Central memory CD4-positive, alpha-beta T cell (primary cell): ENCODE measurements at places on chromosomes 5 and 9.

GRCh38 chr5:43785198-43785597 lies 182.2 kb downstream of the NNT start:
- DNase-seq, result no peak

- no peak for DNase-seq
Observed at GRCh38 chr5:2803751-2804150, 52.3 kb upstream of the IRX2 start.

- no peak for DNase-seq
Observed at GRCh38 chr5:136240894-136241293, 47.9 kb upstream of the SMIM32 start.

- DNase-seq, result no peak
Observed at GRCh38 chr9:131791542-131792254, 51.8 kb upstream of the RAPGEF1 start.

- DNase-seq, result no peak
Observed at GRCh38 chr5:86152988-86153560, 464.7 kb upstream of the COX7C start.

- DNase-seq, result no peak
Observed at GRCh38 chr9:110241260-110241857, 14.9 kb downstream of the TXN start.

- DNase-seq, result no peak
Observed at GRCh38 chr9:78921341-78921740, 624.4 kb downstream of the PSAT1 start.

- DNase-seq, result no peak
Observed at GRCh38 chr9:124475158-124475867, 25.1 kb downstream of the ADGRD2 start.

DNA sequence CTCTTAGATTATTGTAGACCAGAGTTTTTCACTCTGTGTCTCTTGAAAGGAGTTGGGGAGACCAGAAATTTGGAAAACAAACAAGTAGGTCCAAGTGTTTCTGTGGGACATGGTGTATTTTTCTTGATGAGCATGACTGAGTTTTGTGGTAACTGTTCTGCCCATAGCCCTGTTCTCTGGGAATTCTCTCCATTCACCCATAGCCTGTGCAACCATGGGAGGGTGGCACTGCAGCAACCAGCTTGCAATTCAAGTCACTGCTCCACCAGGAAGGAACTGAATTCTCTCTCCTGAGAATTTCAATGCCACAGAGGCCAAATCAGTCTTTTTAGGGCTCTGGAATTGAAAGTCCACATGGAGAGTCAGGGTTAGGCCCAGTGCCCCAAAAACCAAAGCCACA lies 475.3 kb upstream of the TRPC7 start:
- no peak for DNase-seq

GRCh38 chr9:2662496-2662895 lies 40.9 kb downstream of the VLDLR start:
- no peak for DNase-seq

GRCh38 chr9:129525656-129526196 lies 95.2 kb downstream of the C9orf50 start:
- DNase-seq, result no peak

GRCh38 chr5:137735555-137736284 lies at the start of gene KLHL3:
TSS of gene KLHL3 (minus strand) at chr5:137736089. CDS start at chr5:137735646, 443 bp downstream.
- peak; percentile 27 for DNase-seq

GRCh38 chr9:127178686-127179632 lies 56.5 kb upstream of the ANGPTL2 start:
- no peak for DNase-seq

GRCh38 chr9:97598461-97599288 lies 34.5 kb downstream of the TSTD2 start:
- peak; percentile 62 for DNase-seq

DNA sequence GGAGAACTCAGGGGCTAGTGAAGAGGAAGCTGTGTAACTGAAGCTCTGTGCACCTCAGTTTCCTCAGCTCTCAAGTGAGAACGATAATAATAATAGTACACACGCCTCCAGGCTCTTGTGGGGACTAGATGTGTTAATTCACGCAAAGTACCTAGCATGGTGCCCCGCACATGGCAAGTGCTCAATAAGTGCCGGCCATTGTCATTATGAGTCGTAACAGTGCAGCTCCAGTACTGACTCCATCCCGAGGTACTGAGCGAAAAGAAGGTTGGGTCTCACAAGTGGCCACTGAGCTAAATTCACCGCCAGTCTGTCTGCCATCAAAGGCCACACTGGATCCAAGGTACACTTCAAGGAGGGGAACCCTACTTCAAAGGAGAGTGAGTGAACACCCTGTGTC lies 40.4 kb downstream of the MED27 start:
- DNase-seq, result no peak

DNA sequence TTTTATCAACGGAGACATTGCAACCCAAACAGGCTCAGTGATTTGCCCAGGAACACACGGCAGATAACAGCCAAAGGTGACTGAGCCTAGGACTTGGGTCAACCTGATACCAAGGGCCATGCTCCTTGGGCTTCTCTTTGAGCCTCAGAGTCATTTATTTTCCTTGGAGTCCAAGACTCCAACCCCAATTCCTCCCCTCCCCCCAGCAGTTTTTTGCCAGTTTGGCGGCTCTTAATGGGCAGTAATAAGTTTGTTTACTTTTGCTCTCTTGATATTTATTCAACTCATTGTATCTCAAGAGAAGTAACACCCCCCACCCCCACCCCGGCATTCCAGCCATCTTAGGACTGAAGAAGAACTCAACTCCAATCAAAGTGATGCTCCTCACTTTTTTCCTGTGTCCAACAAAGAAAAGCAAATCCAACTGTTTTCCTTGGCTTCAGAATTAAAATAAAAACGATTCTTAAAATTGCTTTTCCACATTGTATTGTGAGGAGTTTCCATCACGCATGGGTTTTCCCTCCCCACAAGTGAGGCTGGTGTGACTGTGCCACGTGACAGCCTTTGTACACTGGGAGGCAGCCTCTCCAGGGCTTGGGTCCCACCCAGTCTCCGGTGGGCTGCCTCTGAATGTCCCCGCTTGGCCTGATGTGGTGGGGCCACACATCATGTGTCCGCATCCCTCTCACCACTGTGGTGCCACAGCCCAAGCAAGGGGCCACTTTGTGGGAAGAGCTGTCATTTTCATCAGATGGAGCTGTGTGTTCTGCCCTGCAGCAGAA lies 9.1 kb downstream of the ANGPTL2 start:
- no peak for DNase-seq

GRCh38 chr9:91781906-91782305 lies 168.1 kb downstream of the ROR2 start:
- no peak for DNase-seq

DNA sequence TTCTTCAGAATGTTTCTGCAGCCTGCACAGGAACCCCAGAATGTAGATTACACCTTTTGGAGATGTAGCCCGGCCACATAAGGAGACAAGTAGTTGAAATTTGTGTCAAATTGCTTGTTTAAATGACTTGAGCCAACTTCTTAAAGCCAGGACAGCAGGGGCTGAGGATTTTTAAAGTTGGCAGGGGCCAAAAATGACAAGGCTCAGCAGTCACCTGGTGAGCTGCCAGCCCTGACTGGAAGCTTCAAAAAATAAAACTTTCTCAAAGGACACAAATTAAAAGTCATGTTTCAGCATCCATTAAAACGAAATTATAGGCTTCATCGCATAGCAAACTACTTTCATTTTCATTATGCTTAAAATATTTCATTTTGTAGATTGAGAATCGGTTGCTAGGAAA lies 340.3 kb upstream of the WWC1 start:
- DNase-seq, result no peak

- DNase-seq, result peak; percentile 43
Observed at GRCh38 chr9:114685951-114686350, 4.0 kb upstream of the TEX48 start.

DNA sequence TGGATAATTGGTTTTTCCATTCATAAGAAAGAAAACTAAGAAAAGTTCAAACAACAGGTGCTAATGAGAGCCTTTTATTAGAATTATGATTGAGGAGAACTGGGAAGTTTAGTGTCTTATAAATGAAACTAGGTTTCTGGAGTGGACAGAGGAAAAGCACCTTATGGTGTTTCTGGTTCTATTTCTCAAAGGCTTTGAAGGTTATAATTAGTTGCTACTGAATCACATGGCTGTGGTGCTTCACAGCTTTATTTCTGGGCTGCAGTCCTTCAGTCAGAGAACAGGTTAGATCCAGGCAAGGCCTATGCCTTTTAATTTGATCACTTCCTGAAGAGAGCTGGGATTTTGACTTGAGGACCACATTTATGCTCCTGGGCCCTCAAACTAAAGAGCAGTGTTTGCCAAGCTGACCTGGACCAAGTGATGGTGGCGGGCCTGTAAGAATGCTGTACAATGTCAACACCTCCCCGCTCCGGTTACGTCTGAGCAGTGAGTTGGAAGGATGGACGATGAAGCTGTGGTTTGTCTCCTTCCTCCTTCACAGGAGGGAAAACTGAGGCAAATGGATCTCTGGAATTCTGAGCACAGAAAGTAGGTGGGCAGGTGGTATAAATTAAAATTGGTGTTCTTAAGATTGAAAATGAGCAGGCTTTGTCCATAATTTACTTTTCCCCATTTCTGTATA lies 56.0 kb downstream of the ZNF462 start:
- DNase-seq, result no peak

DNA sequence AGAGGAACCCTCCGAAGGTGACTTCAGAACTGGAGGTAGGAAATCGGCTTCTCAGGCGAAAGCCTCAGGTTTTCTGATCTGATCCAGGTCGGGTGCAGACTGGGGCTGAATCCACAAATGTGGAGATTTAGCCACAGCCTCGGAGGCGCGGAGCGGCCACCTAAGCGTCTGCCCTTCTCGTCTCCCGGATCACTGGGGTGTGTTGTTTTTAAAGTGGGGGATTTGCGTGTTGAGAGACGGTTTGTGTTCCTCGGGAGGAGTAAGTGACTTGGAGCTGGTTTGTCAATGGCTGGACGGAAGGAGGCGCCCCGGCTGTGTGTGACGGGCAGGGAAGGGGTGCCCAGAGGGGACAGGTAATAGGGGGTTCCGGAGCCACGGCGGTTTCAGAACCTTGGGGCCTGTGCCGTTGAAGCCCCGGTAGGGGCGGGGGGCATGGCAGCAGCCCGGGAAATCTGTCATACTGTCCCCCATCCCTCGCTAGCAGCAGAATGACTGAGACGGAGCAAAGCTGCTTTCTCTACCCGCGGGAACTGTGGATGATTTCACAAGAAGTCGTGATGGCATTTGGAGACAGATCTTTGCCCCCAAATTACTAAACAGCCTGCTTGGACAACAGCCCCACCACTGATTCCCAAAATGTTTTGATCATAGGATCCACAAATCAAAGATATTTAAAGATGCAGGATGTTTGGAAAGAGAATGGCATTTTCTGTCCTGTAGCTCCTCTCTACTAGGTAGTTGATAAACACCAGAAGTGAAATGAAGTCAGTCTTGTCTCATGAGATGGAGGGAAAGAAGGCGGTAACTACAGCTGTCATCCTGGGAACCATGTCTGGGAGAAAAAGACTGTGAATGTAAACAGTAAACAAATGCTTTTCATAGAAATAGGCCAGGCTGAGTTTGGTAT lies 216.5 kb downstream of the PDZD2 start:
- no peak for DNase-seq

DNA sequence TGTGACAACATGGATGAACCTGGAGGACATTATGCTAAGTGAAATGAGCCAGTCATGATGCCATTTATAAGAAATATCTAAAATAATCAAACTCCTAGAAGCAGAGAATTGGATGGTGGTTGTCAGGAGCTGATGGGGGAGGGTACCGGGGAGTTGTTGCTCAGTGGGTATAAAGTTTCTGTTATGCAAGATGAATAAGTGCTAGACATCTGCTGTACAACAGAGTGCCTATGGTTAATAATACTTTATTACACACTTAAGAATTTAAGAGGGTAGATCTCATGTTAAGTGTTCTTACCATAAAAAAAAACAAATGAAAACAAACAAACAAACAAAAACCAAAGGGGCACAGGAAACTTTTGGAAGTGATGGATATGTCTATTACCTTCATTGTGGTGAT lies 13.0 kb upstream of the CCDC69 start:
- DNase-seq, result no peak

DNA sequence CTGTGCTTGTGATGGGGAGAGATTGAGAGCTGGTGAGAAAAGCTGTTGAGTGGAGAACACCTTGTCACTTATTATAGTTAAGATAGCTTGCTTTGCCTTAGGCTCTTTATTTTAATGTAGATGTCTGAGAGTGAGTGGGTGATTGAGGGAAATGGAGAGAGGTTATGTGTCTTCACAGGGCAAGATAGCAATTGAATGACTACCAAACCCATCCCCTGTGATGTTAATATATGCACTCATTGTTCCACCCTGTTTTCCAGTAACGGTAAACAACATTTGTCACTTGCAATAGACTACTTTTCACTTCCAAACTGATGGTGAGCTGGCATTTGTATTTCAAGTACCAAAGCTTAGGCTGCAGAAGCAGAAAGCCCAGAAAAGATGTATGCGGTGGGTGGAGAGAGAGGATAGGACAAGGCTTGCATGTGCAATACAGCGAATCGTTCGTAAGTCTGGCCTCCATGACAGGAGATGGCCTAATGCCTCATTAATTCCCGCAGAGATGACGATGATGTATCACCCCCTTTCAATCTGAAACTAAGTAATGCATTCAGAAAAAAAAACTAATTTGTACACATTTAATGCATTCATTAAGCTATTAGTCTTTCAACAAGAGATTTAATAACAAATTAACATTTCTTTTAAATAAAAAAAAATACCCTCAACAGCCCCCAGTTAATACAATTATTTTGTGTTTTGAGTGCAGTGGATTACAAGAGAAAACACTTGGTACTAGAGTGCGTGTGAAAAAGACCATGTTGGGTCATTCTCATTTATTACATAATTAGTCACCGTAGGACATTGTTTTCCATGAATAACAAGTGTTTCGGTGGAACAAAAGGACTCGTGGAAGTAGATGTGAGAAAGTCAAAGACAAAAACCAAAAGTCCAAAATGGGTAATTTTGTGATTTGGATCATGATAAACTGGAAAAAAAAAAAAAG lies 699.0 kb downstream of the BRINP1 start:
- DNase-seq, result no peak

DNA sequence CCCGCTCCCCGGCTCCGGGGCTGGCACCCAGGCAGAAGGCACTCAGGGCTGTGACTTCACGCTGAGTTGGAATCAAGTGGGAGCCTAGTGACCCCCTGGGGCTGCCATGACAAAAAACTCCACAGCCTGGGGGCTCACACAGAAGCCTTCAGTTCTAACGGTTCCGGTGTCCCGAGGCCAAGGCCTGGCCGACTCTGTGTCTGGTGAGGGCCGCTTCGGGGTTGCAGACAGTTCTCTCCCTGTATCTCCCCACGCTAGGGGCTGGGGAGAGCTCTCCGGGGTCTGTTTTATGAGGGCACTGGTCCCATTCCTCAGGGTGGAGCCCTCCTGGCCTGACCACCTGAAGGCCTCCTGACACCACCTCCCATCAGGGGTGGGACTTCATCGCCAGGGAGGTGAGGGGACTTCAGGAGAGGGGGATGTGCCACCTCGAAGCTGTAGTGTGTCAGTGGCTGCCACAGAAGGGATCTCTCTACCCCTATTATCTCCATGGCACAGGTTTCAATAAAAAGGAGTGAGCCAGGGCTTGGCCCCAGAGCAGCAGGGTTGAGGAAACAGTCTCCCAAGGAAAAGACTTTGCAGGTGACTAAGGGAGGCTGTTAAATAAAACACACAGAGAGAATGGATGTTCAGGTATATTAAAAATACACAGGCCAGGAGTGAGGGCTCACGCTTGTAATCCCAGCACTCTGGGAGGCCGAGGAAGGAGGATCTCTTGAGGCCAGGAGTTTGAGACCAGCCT lies 1.5 kb upstream of the SLC6A3 start:
- DNase-seq, result no peak

GRCh38 chr9:115998666-115999065 lies 154.9 kb upstream of the PAPPA start:
- DNase-seq, result no peak

- no peak for DNase-seq
Observed at GRCh38 chr5:94310833-94311232, 307.6 kb downstream of the KIAA0825 start.

GRCh38 chr5:81007637-81008027 lies 47.5 kb downstream of the RASGRF2 start:
- peak; percentile 29 for DNase-seq
